ENCODE measurements at places on chromosomes 13 and 19. TPM values are rescaled to one million over a fixed set of nuclear protein-coding genes. Genes with fewer than 3 reads are reported as not detected.

DNA sequence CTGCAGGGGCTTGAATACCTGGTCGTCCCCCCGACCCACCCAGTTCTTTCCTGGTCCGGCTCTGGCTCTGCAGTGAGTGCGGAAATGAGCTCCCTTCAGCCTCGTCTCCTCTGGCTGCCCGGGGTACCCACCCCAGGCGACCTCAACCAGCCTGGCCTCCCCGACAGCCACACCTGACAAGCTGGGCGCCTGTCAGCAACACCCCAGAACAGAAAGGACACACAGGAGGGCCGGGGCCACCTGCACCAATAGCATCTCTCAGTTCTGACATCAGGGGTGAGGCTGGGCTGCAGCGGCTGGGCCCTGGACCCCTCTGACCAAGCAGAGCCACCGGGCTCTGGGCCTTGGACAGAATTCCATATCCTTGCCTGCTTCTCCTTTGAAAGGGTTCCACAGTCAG, 19.7 kb downstream of the SUGP1 start:
- no peak for DNase-seq

DNA sequence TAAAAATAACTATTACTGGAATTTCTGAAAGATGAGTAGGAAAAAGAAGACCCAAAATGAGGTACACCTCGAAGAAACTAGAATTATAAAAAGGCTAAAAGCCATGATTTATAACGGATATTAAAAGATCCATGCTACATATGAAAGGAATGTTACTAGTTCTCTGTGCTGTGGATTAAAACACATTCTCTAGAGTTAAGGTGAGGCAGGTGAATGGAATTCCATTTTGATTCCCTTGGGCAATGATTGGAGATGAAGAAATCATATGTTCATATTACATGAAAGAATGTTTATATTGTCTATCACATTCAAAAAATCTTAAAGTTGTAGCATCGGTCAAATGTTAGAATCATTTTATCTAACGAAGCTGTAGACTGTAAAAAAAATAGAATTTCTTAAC, 783.7 kb downstream of the PCDH9 start:
- DNase-seq = no peak

DNA sequence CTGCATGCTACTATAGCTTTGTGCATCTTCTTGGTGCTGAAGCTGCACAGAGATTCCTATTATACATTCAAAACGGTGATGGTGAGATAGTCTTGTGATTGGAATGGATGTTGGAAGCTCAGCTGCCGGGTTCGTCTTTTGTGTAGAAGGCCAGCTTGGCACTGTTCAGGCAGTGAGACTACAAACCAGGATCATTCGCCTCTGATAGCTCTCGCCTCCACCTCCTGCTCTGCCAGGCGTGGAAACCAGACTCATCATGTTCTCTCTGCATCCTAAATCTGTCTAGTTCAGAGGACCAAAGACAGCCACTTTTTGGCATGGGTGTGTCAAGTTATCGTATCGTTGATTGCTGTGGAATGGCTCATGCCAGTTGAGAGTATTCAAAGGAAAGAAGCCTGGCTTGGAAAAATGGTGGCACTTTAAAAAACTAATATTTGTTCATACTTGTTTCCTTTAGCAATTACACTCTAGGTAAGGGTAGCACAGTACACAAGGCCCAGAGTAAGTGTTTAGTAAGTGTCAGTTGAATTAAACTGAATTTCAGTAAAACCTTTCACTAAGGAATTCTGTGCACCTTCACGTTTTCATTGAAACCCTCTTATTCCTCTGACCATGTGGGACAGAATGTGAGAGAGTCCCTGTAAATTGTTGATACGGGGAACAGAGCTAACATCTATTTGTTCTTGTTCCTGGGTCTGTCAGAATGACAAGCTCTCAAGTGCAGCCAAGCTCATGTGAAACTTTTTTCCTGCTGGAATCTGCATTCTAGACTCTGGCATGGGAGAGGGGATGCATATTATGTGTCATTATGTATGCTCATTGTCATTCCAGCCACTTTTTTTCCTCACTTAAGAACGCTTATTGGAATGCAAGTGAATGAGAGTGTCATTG, 69.8 kb downstream of the DPY19L3 start:
- DNase-seq = no peak

CLEC17A gene
- total RNA-seq = not detected

- DNase-seq = no peak
These were observed 5.1 kb downstream of the SSBP4 start for GRCh38 chr19:18424122-18424889.

RNASEH2A gene
- total RNA-seq = 7.1 TPM

NECTIN2 gene
- 129 TPM for total RNA-seq

DNA sequence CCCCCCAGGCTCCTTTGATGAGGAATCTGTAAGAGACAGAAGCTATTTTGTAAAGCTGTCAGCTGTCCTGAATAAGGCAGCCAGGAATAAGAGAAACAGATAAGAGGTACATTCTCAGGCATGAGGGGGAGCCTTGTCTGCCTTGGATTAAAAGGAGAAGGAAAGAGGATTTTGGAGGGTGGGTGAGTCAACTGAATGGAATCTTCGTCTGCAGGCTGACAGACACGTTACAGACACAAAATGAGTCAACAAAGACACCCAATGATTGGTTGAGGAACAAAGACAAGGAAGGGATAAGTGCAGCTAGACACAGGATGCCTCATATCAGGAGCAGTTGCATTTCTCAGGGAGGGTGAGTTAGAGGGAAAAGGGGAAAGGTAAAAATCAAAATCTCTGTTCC, 162.5 kb downstream of the OLFM4 start:
- no peak for DNase-seq

DNA sequence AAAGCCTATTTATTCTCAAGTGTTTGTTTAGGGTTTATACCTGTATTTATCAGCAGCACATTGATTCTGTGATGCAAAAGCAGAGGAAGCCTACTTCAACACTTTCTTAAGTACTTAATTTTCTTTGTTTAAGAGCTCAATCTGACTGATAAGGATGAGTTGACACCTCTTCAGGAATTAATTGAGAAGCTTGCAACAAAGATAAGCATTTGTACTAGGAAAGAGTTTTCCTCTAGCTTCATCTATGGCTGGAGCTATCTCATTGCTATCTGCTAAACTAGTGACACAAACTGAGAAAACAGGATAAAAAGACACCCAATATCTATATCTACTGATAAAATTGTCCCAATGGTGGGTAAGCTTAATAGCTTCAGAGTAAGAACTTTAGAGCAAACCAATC, 170.1 kb upstream of the SLITRK6 start:
- DNase-seq = no peak

DNA sequence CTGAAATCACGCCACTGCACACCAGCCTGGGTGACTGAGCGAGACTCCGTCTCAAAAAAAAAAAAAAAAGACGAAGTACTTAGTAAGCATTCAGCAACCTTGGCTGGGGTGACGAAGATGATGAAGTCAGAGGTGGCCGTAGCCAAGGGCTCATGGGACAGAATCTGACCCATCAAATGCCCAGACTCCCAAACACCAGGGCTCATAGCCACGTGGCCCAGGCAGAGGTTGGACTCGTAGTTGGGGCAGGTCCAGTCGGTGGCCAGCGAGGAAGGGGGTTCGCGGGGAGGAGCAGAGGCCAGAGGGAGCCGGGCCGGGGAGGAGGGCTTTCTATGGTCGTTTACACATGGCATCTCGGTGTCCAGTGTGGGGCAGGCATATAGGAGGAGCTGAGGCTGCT, 52.1 kb upstream of the EHD2 start:
- DNase-seq = no peak

DNA sequence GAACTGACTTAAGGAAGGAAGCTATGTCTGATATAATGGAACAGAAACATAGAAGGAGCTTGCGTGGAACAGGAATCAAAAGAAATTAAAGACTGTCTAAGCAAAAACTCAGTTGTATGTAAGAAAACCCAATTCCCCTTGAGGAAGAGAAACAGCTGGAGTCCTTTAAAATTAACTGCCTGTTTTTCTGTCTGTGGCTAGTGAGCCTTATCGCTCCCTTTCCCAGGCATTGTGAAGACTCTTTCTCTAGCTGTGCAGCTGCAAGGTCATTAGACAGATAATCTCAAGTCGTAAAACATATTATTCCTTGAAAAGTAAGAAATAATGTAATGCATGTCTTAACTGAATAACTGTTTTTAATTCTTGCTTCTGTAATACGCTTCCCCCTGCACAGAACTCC, 39.7 kb upstream of the IGSF23 start:
- DNase-seq = no peak

TBC1D17 gene
- 15.6 TPM for total RNA-seq

ZNF77 gene
- total RNA-seq = 3.2 TPM

DNA sequence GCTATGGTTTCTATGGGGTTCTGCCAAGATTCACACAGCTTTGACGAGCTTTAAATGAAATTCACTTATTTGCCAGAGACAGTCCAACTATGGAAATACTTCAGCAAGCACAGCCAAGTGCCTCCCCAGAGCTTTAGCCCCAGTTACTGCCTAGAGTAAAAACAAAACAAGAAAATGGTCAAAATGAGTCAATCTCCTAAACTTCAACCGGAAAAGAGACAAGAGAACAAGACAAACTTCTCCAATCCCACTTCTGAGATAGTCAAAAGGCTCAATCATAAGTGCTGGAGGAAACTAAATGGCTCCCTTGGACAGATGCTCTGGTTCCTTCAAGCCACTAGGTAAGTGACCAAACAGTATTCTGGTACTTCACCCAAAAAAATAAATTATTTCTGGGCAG, 65.8 kb downstream of the KATNAL1 start:
- no peak for DNase-seq

DNA sequence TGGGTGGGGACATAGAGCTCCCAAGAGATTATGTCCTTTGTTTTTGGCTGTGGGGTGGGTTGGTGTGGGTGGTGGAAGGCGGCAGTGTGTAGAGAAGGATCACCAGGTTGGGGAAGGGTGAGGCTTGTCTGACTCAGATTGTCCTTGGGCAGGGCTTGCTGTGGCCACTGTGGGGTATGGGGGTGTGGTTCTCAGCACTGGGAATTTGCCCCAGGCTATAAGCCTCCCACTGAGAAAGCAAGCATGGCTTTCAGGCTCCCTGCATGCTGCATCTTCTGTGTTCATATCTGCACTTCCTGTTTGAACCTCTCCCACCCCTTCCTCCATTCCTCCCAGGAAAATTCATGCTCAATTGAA, 34.9 kb downstream of the DNAJC15 start:
- DNase-seq = no peak

GRCh38 chr13:99922631-99923404, 48.7 kb downstream of the ZIC5 start:
- no peak for DNase-seq

- DNase-seq = no peak
These were observed 77.9 kb downstream of the SPACA7 start for GRCh38 chr13:112453874-112454647.

DNA sequence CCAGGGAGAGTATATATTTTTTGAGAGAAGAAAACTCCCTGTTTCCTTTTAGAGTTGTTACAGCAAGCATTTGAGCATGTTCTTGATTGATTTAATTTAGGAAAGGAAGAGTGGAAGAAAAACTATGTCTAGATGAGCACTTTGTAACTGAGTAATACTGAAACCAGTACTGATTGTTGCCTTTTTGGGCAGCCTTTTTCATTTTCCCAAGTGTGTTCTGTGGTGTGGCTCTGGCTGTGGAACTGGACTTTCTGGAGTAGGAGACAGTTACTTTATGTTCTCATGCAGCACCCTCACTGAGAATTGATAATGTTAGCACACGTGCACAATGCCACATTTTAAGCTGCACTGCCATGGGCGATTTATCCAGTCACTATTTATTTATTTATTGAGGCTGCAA, 211.5 kb downstream of the LMO7 start:
- DNase-seq = no peak

KLK2 gene
- total RNA-seq = not detected

GRCh38 chr19:355134-355533, 10.5 kb upstream of the MIER2 start:
- no peak for DNase-seq

DNA sequence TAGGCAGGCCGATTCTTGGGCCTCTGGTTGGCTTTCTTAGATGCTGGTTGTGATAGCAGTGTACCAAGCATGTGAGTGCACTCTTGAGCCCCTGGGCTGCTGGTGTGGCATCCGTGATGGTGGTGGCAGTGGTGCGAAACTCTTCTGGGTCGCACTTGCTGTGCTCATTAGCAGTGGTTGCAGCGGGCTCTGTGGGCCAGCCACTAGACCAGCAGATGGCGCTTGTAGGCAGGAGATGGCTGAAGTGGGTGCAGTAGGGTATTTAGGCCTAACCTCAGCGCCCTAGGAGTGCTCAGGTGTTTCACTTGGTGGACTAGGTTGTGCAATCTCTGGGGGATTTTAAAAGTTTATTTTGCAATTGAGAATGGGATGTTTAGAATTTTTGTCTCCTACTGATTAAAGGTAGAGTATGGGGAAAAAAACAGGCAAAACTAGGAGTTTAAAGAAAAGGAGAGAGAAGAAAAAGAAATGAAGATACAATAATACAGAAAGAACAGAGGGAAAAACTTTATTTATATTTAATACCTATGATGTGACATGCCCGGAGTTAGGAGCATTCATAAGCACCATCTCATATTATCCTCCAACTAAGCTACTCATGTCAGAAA, 4.3 kb upstream of the ZNF17 start:
- peak; percentile 25 for DNase-seq

PSG3 gene
- not detected for total RNA-seq

- DNase-seq = no peak
These were observed 3.4 kb downstream of the PEAK3 start for GRCh38 chr19:2278459-2279158.

SYT5 gene
- not detected for total RNA-seq

GRCh38 chr13:95896301-95896700, 156.9 kb downstream of the UGGT2 start:
- no peak for DNase-seq

DNA sequence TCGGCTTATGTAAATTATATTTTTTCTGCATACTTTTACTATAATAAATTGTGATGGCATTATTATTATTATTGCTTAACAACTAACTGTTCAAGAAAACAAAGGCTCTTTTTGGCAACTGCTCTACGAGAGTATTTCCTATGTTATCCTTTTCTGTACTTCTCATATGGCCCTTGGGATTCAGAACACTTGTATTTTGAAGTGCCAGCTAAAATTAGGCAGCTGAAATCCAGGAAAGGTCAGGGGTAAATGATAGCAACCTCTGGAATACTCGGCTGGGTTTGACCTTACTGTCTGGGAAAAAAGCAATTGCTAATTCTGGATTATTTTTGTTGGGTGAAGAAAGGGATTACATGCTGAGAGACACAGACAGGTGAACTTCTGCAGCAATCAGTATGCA, 23.9 kb downstream of the EDNRB start:
- no peak for DNase-seq

GRCh38 chr13:112624602-112625430, 36.9 kb upstream of the TUBGCP3 start:
- DNase-seq = no peak

- DNase-seq = no peak
These were observed 15.0 kb downstream of the APBA3 start for GRCh38 chr19:3746371-3747056.

DNA sequence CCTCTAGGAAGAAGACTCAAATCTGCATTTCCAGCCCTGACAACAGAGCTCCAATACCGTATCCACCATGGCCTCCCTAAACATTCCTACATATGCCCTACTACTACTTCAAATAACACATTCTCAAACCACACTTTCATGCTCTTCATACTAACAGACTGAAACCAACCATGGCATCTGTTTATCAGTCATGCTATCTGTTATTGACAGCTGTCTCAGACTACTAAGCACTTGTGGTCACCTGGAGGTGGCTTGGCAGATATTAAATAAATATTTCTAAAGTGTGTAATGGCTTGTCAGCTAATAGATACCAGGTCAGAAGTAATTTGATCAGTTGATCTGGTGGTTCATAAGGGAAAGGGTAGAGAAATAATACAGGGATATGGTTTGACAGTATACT, 489.1 kb downstream of the DIAPH3 start:
- no peak for DNase-seq

ALOX5AP gene
- total RNA-seq = 46.5 TPM

- DNase-seq = no peak
These were observed 19.9 kb upstream of the ACOD1 start for GRCh38 chr13:76928456-76928855.

All from omental fat pad (tissue), 4 donors.